Articular chondrocyte of knee joint (primary cell): ENCODE measurements at places on chromosomes 13 and 19. TPM values are rescaled to one million over a fixed set of nuclear protein-coding genes. Genes with fewer than 3 reads are reported as not detected.

ZNF99 gene
- total RNA-seq, result under 0.01 TPM in 2 replicates

OVOL3 gene
- total RNA-seq, result not detected in 2 replicates

ADM5 gene
- 0.32 and 0.39 TPM in 2 replicates for total RNA-seq

ZNF541 gene
- 0.11 and 0.13 TPM in 2 replicates for total RNA-seq

GARIN5B gene
- not detected in 2 replicates for total RNA-seq

KPTN gene
- 3.3 and 3.7 TPM in 2 replicates for total RNA-seq

FBXL12 gene
- total RNA-seq, result 16.6 and 17.6 TPM in 2 replicates

NLRP9 gene
- total RNA-seq, result not detected in 2 replicates
